Epithelial cell of proximal tubule (primary cell): ENCODE measurements at places on chromosomes 13 and 19. TPM values are rescaled to one million over a fixed set of nuclear protein-coding genes. Genes with fewer than 3 reads are reported as not detected.

MAP3K10 gene
- total RNA-seq: 9.9 and 10.4 TPM in 2 replicates

- no peak for DNase-seq
These were observed 110.1 kb downstream of the FGF14 start for GRCh38 chr13:102291587-102292218.

DNA sequence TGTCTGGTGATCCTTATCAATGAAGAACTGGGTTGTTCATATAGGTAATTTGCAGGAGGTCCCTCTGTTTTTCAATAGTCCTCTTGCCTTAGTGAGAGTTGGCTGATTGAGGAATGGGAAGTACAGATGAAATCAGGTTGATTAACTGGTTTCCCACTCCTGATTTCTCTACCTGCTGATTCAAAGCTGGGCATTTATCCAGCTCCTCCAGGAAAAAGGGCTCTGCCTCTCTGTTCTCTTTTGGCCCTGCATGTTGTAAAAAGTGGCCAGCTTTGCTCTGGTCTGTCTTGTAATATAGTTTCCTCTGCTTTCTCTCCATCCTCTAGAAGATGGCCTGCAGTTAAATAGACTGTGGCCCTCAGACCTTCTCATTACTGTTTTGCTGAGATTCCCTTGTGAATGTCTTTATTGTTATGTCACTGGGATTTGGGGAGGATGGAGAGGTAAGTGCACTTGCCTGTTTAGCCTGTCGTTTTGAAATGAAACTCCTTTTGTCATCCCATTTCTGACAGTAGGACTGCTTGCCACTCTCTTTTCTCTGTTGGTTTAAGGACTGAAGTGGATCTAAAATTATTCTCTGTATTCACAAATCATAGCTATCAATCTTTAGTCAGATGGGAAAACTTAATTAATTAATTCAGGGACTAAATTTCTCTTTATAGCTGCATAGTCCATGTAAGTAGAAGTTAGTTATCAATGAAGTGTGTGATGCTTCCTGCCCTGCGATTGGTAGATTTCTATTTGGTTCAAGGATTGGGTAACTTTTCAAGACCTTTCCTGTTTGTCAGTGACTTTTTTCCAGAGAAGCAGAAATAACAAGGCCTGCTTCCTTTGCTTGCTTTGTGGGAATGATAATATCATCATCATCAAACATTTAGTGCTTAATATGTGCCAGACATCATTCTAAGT is 28.5 kb downstream of the GARRE1 start:
- DNase-seq: no peak

GRCh38 chr13:98385606-98386005 is 191.3 kb downstream of the STK24 start:
- no peak for DNase-seq

DNA sequence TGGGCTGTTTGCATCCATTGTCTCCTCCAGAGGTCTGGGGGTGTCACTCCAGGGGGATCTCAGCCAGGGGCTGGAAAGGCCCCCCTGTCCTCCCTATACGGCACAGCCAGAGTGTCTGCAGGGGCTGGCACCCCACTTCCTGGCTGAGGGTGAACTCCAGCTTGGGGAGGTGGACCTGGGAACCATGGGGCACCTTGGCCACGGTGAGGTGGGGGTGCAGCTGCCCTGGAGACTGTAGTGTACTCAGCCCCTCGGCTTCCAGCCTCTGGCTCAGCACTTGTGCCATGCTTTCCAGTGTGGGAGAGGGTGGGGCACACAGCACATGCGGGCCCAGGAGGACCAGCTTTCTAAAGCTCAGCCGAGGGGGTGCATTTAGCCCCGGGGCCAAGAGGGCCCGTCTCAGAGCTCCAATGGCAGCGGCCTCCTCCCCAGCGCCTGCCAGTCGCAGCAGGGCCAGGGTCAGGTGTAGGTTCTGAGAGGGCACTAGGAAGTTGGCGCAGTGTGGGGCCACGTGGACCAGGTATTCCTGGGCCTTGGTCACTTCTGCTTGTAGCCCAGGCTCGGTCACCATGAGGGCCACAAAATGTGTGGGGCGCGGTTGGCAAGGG is 1.4 kb downstream of the LENG9 start:
- DNase-seq: no peak

GRCh38 chr13:76709851-76710250 is 176.4 kb downstream of the KCTD12 start:
- no peak for DNase-seq

- no peak for DNase-seq
These were observed 4.6 kb downstream of the COL4A2 start for GRCh38 chr13:110311443-110312338.

DNA sequence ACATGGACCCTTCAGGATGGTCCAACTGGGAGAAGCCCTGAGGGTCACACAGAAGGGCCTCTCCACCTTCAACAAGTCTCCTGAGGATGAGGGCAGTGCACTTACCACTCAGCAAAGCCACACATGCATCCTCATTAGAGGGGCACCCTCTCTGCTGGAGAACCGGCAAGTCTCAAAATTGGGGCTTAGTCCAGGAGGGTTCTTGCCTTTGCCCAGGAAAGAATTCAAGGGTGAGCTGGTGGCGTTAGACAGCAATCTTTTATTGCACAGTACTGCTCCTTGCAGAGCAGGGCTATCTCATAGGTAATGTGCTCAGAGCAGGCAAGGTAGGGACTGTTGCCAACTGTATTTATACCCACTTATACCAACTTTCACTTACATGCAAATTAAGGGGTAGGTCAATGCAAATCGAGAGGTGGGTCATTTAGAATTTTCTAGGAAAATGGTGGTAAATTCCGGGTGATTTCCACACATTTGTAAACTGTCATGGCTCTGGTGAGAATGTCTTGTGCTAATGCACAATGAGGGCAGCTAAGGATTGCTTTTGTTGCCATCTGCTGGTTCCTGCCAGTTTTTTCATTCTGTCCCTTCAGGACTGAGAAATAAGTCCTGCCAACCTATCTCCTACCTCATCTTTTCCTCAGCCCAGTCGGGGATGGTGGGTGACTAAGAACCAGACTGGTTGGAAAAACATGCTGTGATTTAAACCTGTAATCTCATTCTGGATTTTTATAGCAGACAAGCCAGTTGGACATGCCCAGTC is 27.8 kb upstream of the IGSF23 start:
- DNase-seq: no peak

DNA sequence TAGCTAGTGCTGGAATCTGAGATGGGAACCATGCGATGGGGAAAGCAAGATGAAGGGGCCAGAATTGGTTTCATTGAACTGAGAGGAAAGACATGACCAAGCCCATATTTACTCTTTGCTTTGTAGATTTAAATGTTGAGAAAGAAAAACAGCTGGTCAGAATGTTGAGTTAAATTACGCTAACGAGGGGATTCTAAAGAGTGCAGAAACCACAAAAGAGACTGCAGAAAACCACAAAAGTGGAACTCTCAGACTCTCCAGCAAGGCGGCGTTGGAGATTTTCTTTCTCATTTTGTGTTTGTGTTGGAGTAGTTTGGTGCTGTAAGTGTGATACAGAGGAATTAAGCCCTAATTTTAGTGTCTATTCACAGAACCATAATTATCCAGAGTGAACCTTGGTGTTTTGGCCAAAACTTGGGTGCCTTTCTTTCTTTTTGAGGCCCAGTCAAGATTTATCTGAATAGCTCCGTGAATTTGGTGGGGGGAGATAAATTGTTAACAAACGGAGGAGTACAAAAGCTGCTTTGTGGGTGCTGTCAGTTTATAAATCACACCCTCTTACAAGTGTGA is 26.3 kb downstream of the SAE1 start:
- no peak for DNase-seq

HAUS5 gene
- total RNA-seq: 19.2 and 19.7 TPM in 2 replicates

GRCh38 chr19:40422748-40423566 is 2.8 kb downstream of the SERTAD1 start:
- DNase-seq: no peak

CYP2S1 gene
- 4.9 and 24.7 TPM in 2 replicates for total RNA-seq

- no peak for DNase-seq
These were observed 22.8 kb downstream of the TSHZ3 start for GRCh38 chr19:31326329-31327028.

DNA sequence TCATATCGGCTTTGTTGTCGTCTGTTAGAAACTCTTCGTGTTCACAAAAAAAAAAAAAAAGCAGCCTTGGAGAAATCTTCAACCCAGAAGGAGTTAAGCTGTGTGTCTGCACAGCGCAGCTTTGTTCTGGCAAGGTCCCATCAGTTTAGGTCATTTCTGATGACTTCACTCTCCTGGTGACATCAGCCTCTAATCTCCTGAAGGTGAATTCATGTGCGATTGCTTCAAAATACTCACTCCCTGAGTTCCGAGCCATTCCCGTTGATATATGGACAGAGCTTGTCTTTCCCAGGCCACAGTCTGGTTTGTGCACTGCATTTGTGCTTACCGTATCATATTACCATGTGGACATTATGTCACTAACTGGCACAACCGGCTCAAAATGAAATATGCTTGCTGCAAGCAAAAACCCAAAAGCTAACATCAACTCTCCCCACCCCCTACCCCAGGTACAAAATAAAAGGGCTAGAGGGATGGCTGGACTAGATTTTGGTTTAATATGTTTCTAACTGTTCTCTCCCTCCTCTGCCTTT is 342.4 kb downstream of the KCNRG start:
- DNase-seq: peak; percentile 57

APOC1 gene
- 11.4 and 12.3 TPM in 2 replicates for total RNA-seq

DNA sequence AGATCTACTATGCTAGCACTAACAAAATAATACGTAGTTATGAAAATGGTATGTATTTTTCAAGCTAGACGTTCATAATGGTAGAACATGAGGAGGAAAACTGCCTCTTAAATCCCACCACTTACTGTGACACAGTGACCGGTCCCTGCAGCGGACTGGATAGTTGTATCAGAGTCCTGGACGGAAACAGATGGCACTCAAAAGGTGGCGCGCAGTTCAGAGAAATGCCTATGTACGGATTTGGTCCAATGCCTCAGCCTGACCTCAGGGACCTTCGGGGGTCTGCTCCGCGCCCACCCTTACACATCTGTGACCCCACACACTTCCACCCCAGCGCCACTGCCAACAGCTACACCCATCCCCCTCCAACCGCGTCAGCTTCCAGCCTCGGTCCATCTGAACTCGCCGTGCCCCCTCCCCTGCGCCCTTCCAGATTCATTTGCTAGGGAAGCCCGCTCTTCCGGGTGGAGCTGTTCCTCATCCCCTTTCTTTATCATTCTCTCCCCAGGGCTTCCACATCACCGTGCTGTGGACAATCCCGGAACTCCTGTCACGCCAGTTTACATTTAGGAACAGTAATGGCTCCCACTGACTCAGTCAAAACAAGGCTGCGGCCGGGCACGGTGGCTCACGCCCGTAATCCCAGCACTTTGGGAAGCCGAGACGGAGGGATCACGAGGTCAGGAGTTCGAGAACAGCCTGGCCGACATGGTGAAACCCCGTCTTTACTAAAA is 792 bp upstream of the LENG8 start:
- DNase-seq: no peak

TIMM50 gene
- total RNA-seq: 98.1 and 146 TPM in 2 replicates

ATP4A gene
- total RNA-seq: not detected in 2 replicates

- DNase-seq: peak; percentile 22
These were observed 4.3 kb upstream of the ZNF17 start for GRCh38 chr19:57406516-57407123.

DNA sequence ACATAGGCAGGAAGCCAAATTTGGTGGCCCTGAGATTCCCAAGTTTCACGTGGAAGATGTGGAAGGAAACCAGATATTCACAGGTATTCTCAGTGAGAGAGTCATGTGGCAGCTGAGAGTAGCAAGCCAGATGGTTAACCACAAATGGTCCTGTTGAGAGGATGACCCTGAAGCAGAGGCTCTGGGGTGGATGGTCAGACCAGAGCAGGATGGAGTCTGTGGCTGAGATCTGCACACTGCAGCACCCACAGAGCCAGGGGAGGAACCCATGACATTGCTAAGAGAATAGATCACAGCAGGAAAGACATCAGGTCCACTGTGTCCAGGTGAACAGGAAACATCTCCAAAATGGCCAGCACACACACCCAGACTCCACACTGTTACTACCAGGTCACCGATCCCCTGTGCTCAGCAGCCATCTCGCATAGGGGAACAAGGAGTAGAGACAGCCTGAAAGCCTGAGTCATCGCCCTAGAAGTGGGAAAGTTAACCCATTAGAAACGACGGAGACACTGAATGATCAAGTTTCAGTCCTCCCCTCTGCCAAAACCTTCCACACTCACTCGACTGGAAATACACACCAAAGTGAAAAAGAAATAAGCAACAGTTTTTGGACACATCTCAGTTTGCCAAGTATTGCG is 160.0 kb downstream of the RBM26 start:
- no peak for DNase-seq

CGB2 gene
- total RNA-seq: not detected in 2 replicates

DNA sequence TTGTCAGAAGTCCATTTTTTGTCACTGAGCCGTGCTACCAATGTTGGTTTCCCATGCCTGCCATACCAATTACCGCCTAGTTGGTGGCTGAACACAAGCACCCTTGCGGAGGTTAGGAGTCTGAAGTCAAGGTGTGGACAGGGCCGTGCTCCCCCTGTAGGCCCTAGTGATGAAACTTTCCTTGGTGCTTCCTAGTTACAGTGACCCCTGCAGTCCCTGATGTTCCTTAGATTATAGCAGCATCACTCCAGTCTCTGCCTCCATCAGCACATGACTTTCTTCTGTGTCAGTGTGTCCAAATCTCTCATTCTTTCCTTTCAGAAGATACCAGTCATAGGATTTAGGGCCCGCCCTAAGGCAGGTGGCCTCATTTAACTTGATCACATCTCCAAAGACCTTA is 99.0 kb downstream of the MYO16 start:
- no peak for DNase-seq

- DNase-seq: no peak
These were observed 159.0 kb upstream of the FNDC3A start for GRCh38 chr13:48816700-48817099.

- DNase-seq: no peak
These were observed 363.3 kb downstream of the KCNRG start for GRCh38 chr13:50378509-50379044.

DNA sequence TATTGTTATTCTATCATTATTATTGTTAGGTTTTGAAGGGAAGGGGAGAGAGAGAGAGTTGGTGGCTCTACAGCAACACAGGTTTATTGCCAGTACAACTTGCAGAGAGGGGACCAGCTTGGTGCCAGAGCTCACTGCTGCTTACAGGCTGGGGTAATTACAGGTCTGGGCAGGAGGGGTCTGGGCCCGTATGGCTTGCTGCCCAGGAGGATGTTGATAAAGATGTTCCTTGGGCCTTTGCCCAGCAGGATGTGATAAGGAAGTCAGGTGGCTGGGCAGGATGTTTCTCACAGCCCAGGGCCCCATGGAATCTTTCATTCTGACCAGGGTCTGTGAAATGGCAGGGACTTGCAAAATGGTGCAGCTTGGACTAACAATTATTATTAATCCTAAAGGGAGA is 64.2 kb upstream of the ZNF599 start:
- no peak for DNase-seq

KIR3DL1 gene
- not detected in 2 replicates for total RNA-seq

- DNase-seq: no peak
These were observed 308.7 kb downstream of the PCDH9 start for GRCh38 chr13:66921437-66921836.

GRCh38 chr13:42720113-42720857 is 61.1 kb upstream of the FAM216B start:
- peak; percentile 38 for DNase-seq

TUBA3C gene
- total RNA-seq: not detected in 2 replicates

OVOL3 gene
- not detected in 2 replicates for total RNA-seq

GRCh38 chr13:107852072-107852471 is 363.3 kb downstream of the LIG4 start:
- DNase-seq: no peak

GRCh38 chr13:23620613-23621315 is 50.6 kb downstream of the TNFRSF19 start:
- DNase-seq: no peak

GRCh38 chr13:91203430-91203829 is 144.1 kb upstream of the MIR17HG start:
- DNase-seq: no peak

PRX gene
- total RNA-seq: 0.80 and 1.3 TPM in 2 replicates

LAIR1 gene
- not detected in 2 replicates for total RNA-seq

GRCh38 chr13:99296398-99296797 is 10.8 kb downstream of the GPR183 start:
- DNase-seq: no peak

THOP1 gene
- total RNA-seq: 148 and 204 TPM in 2 replicates
